ENCODE measurements at places on chromosomes 7 and 10.

DNA sequence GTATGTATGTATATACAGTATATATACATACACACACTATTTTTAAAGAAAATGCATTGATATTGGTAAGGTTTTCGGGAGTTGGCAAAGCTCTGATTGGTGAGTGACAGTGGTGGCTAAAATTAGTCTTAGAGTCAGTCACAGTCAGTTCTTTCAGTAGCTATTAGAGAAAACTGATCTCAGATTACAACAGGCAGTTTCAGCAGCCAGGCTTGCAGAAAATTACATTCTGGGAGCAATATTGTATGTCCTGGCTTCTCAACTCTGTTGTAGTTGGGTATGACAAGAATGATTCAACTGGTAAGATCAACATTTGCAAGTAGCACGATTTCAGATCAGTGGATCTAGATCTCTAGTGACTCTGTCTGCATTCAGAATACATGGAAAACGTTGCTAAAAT lies 897.9 kb upstream of the AUTS2 start:
- DNase-seq, result no peak

DNA sequence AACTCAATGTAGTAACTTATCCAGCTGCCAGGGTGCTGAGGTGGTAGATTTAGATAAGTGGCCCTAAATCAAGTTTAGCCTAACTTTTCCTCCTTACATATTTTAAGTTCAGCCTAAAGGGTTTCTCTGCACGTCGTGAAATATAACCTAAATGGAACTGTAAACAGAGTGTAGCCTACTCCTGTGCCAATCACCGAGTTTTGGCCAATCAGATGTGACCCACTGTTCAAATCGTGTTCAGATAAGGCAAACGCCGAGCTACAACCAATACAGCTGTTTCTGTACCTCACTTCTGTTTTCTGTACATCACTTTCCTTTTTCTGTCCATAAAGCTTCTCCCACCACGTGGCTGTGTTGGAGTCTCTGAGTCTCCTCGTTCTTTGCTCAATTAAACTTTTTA lies 904.2 kb upstream of the POT1 start:
- DNase-seq, result no peak

DNA sequence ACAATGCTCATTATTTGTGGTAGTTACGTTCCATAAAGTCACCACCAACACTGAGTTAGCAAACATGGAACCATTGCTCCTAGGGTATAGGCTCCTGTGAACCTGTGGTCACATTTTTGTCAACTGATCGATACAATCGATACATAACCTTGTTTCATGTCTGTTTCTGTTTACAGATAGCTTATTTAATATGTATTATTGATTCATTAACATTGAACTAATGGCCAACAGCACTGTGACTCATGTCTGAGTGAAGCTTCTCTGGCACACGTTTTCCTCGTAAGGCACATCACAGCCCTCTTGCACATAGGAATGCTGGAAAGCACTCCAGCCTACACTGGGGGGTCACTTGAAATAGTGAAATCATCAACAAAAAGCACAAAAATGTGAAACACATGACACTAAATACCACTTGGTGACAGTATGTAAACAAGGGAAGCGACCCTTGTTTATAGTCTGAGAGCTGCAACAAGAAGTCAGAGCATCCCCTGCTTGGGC lies 27.0 kb downstream of the GHRHR start:
- DNase-seq, result no peak

- no peak for DNase-seq
Measured at GRCh38 chr7:38316733-38317360, 43.4 kb upstream of the TARP start.

- no peak for DNase-seq
Measured at GRCh38 chr7:143374561-143374960, 6.6 kb upstream of the ZYX start.

DNA sequence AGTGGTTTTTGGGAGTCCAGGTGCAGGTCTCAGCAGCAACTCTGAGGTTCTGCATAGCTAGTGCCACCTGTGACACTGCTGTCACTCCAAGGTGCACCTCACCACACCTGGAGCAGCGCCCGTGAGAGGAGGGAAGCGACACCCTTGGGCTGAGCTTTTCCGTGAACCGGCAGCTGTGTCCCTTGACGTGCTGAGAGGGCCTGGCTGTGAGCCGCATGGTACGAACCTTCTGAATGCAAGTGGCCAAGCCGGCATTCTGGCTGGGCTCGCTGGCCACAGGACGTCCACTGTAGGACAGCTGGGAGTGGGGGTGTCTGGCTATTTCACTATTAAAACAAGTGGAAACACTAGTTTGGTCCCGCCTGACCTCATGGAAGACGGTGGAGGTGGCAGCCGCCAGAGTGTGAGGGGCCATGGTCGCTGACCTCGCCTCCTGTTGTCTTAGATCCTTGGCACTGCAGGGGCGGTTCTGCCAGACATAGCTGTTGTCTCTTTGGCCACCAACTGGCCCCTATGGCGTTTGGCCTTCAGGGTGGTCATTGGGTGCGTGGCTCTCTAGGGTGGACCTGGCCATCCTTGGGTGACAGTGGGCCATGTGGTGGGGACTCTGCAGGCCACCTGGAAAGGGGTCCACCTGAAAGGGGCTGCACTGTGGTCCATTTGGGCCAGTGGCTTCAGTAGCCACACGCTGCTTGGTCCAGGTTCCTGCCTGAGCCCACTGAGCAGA lies 12.9 kb downstream of the INPP5A start:
- peak; percentile 51 for DNase-seq

DNA sequence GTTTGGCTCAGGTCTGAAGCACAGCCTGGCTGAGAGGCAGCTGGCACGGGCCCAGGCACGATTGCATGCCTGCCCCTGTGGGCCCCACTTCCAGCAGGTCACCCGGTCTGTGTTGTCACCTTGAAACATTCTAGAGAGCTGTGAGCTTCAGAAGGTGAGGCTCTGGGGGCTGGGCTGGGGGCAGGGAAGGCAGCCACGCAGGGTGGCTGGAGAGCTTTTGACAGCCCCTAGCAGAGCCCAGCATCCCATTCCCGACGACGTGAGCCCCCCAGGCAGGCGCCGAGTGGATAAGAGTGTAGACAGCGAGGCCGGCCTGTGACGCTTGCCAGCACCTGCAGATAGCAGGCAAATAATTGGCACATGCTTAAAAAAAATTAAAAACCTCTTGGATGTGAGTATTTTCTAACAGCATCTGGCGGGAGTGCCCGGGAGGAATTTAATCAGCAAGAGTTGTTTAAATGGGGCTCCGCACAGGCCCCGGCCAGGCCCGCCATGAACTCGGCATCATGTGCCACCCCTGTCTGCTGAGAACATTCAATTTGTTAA lies 212.0 kb upstream of the TBX20 start:
- DNase-seq, result no peak

- DNase-seq, result no peak
Measured at GRCh38 chr10:14958872-14959220, 342 bp upstream of the MEIG1 start.

DNA sequence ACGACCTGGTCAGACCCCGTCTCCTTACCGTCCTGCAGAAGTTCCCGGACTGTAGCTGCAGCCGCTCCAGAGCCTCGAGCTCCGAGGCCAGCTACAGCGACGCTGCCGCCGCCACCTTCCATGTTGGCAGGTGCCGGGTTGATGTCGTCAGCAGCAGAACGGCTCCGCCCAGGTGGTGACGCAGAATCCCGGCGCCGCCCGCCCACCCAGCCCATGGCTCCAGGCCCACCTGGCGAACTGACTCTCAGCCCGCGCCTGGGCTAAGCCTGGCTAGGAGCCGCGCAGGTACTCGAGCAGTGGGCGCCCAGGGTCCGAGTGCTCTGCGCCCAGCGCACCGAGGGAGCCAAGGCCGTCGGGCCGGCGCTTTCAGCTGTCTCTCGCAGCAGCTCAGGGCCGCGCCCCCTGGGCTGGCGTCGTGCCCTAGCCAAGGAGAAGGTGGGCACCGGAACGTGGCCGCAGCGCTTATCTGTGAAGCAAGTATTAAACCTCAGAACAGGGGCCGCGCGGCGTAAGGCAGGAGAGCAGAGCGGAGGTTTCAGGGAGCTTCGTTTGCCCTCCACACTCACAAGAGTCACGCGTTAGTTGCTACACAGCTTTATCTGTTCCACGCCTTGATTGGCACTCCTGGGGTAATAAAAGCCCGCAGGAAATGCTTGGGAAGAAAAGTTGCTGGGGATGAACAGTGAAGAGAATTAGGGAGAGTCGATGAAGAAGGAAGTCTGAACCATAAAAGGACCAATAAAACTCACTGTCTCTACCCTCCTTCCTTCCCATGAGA lies at the start of the genes COG5 and DUS4L:
Gene COG5, minus strand, starts transcription at position 146 of the 778 bp plus-strand sequence. Its CDS starts 24 bp downstream, at position 122.
Gene DUS4L, plus strand, starts transcription at position 197 of the 778 bp plus-strand sequence. CDS start 3,100 bp downstream, outside the sequence.
- DNase-seq, result peak; percentile 86

GRCh38 chr7:141483044-141483443 lies 68.2 kb upstream of the AGK start:
- no peak for DNase-seq

DNA sequence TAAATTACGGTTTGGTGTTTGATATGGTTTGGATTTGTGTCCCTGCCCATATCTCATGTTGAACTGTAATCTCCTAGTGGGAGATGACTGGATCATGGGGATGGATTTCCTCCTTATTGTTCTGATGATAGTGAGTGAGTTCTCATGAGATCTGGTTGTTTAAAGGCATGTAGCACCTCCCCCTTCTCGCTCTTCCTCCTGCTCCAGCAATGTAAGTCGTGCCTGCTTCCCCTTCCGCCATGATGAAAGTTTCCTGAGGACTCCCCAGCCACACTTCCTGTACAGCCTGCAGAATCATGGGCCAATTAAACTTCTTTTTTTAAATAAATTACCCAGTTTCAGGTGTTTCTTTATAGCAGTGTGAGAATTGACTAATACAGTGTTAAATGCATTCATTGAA lies 116.6 kb downstream of the DOCK4 start:
- no peak for DNase-seq

GRCh38 chr10:58554316-58554715 lies 41.6 kb downstream of the BICC1 start:
- DNase-seq, result no peak

DNA sequence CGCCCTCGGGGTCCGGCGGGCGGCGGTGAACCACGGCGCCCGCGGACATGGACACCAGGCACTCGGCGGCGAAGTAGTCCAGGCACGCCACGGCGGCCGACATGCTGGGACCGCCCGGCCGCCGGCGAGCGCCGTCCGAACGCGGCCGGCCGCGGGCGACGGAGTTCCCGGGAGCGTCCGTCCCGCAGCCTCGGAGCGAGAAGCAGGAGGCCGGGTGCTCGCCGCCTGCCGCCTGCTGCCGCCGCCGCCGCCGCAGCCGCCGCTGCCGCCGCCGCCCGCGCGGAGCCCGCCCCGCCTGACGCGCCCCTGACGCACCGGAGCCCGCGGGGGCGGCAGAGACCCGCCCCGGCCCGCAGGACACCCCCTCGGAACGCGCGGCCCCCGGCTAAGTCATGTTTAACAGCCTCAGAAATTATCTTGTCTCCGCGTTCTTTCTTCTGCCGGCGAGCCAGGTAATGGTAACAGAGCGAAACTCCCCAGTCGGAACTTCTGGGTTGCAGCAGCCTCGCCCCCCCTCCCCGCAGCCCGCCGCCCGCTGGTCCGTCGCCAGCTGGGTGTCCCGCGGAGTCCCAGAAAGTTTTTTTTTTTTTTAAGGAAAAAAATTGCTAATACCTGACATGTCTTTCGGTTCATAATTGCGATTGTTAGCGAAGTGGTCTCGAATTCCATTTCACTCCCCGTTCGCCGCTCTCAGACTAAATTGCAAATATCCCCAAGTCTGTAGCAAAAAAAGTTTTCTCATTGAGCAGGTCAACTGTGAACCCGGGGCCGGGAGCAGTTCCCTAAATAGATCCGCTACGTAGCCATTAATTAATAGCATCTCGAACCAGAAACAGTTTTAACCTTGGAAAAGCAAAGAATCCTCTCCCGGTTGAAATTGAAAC lies at the start of gene KLF14:
Gene KLF14, minus strand, starts transcription at position 277 of the 884 bp plus-strand sequence. Its CDS starts 174 bp downstream, at position 103.
- no peak for DNase-seq

GRCh38 chr7:27739301-27739908 lies 557 bp upstream of the TAX1BP1 start:
- DNase-seq, result peak; percentile 39

DNA sequence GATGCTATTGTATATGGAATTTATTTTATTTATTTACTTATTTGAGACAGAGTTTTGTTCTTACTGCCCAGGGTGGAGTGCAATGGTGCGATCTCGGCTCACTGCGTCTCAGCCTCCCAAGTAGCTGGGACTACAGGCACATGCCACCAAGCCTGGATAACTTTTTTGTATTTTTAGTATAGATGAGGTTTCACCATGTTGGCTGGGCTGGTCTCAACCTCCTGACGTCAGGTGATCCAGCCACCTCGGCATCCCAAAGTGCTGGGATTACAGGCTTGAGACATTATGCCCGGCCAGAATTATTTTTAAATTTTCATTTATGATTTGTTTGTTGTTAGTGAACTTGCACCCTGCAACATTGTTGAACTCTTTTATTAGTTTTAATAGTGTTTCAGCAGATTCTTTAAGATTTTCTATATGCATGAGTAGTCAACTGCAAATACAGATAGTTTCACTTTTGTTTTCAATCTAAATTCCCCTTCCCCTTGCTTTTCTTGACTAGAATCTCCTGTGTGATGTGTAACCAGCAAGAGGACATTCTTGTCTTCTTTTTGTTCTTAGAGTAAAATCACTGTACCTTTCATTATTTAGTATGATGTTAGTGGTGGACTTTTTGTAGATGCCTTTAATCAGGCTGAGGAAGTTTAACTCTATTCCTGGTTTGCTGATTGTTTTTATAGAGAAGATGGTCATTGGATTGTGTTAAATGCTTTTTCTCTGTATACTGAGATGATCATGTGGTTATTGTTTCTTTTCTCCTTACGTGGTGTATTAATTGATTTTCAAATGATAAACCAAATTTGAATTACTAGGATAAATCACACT lies 27.8 kb downstream of the ZNF33A start:
- DNase-seq, result peak; percentile 48

DNA sequence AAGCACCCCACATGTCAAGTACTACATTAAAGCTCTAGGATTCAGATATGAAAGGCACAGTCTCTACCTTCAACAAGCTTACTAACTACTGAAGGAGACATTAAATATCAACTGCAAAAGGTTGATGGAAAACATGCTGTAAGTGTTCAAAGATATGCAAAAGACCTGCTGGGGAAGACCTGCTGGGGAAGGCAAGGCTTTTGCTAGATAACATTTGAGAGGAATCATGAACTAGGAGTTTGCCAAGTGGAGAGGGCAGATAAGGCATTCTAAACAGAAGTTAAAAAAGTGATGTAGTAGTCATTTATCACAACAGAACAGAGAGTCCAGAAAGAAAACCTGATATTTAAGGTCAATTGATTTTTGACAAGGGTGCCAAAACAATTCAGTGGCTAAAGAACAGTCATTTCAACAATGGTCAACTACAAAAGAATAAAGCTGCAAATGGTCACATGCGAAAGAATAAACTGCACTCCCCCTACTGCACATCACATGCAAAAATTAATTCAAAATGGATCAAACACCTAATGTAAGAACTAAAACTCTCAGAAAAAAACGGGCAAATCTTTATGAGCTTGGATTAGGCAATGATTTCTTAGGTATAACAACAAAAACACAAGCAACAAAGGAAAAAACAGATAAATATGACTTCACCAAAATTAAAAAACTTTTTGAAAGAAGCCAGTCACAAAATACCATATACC lies 23.0 kb upstream of the MSS51 start:
- no peak for DNase-seq

GRCh38 chr7:65449505-65449852 lies 75.8 kb downstream of the ZNF92 start:
- no peak for DNase-seq

GRCh38 chr7:114630201-114630990 lies 215.8 kb downstream of the FOXP2 start:
- DNase-seq, result no peak

- DNase-seq, result no peak
Measured at GRCh38 chr7:29063236-29063635, 83.1 kb downstream of the CPVL start.

Measured in OCI-LY7 (cell line).